Activated T-helper 1 cell treated with Interleukin-2 at 50 U/mL for 16 hours (primary cell): ENCODE measurements at places on chromosomes 5 and 9.

DNA sequence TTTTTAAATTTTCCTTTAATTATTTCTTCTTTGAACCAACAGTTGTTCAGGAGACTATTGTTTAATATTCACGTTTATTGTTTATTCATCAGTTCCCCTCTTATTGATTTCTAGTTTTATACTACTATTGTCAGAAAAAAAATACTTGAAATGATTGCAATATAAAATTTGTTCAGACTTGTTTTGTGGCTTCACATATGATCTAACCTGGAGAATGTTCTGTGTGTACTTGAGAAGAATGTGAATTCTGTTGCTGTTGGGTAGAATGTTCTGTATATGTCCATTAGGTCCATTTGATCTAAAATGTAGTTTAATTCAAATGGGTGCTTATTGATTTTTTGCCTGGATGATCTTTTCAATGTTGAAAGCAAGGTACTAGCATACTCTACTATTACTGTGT, 408.7 kb upstream of the RIOK2 start:
- DNase-seq = no peak

DNA sequence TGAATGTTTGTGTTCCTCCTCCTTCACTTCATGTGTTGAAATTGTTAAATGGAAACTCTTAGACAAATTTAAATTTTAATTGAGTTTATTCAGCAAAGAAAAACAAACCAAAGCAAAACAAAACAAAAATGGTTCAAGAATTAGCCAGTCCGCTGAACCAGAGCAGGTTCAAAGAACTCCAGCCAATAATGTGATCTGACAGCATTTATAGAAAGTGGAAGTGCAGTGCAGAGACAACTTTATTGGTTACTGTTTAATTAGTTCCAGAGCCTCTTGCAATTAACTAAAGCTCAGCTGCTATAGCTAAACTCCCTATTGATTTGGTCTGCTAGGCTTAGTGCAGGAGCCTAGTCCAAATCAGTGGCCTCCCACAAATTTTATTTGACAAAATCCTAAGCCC, 132.9 kb downstream of the RNF180 start:
- no peak for DNase-seq

GRCh38 chr9:98807814-98808195, 335 bp downstream of the GALNT12 start:
- no peak for DNase-seq

GRCh38 chr5:129820-130219, 37.9 kb downstream of the PLEKHG4B start:
- no peak for DNase-seq

- DNase-seq = no peak
These were observed 4.7 kb downstream of the GLIS3 start for GRCh38 chr9:4295160-4295559.
